Activated T-cell treated with anti-CD3 and anti-CD28 coated beads, Interleukin-2, amount 50 U/mL, for 48 hours (primary cell): ENCODE measurements at places on chromosomes 16 and 17.
A peak's percentile ranks its signal among the peaks of the same experiment; 100 is the strongest.

- DNase-seq = no peak
These were observed 13.5 kb downstream of the ADORA2B start for GRCh38 chr17:15958484-15958854.

GRCh38 chr16:89314357-89314756 is 96.9 kb downstream of the ZNF778 start:
- DNase-seq = no peak

DNA sequence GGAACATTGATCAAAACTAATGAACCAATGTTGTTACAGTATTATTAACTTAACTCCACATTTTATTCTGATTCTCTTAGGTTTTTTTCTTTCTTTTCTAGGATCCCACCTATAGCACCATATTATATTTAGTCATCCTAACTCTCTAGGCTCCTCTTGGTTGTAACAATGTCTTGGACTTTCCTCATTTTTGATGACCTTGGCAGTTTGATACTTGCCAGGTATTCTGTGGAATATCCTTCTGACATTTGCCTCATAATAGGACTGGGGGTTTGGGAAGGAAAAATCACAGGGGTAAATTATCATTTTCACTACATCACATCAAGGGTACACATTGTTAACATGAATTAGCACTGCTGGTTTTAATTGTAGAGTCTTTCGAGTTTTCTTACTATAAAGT is 851.6 kb upstream of the SOX9 start:
- no peak for DNase-seq

GRCh38 chr16:10136916-10137315 is 45.3 kb downstream of the GRIN2A start:
- DNase-seq = no peak

GRCh38 chr16:2471016-2471652 is at the start of gene NTN3:
Gene NTN3 (plus strand): TSS chr16:2471297. CDS start chr16:2471702, 405 bp downstream.
- DNase-seq = no peak

DNA sequence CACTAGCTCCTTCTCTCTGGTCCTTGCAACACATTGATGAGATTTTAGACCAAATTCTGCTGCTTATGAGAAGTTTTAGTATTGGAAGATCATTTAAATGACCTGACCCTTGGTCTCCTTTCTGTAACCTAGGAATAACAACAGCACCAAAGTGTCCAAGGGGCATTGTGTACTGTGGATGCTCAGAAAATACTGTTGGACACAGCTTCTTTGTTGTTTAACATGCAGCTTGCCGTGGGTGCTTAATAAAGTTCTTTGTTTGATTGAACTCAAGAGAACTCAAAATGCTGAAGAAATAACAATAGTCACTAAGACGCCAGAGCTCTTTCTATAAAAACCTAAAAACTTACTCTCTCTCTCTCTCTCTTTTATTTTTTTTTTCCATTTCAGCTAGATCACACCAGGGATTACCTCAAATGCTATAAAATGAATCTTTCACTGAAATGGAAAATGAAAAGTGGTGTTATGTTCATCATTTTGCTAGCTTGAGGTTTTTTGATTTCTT is 548.9 kb upstream of the CDH8 start:
- no peak for DNase-seq

GRCh38 chr17:17375841-17376240 is 72.7 kb downstream of the NT5M start:
- no peak for DNase-seq

- peak; percentile 51 for DNase-seq
These were observed 13.1 kb downstream of the FMNL1 start for GRCh38 chr17:45234641-45235415.

DNA sequence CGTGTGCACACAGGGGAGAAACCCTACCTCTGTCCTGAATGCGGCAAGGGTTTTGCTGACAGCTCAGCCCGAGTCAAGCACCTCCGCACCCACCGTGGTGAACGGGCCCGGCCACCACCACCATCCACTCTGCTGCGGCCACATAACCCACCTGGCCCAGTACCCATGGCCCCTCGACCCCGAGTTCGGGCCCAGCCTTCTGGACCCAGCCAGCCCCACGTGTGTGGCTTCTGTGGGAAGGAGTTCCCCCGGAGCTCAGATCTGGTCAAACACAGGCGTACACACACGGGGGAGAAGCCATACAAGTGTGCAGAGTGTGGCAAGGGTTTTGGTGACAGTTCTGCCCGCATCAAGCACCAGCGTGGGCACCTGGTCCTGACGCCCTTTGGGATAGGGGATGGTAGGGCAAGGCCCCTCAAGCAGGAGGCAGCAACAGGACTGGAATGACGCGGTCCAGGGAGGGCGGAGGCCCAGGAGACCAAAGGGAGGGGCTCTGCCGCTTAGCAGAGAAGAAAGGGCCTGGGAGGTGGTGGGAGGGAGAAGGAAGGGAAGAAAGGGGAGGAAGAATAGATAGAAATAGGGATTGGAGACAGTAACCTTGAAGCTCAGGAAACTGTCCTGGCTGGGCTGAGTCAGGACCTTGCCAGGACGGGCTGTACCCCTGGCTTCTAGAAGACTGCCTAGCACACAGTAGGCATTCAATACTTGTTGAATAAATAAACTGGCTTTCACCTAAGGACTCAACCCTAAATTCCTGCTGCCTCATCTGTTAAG is 3.6 kb downstream of the ZNF48 start:
- no peak for DNase-seq

DNA sequence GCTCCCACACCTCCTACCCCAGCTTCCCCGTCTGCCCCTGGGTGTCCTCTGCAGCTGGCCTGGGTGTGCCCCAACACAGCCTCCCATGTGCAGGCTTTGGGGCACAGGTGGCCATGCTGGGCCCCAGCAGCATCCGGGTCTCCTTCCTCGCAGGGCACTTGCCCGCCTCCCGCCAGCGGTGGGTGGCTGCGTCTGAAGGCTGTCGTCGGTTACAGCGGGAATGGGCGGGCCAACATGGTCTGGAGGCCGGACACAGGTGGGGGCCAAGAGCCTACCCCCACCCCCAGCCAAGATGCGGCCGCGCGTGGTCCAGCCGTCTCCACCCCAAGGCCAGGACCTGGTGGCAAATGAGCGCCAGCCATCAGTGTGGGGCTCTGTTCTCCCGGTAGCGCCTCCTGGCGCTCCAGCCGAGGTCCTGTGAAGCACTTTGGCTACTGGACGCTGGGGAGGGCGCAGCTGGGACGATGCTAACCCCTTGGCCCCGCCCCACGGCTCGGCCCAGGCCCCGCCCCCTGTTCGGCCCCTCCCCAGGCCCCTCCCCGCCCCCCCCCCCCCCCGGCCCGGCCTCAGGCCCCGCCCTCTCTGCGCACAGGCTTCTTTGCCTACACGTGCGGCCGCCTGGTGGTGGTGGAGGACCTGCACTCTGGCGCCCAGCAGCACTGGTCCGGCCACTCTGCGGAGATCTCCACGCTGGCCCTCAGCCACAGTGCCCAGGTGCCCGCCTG is 7.3 kb upstream of the RHOT2 start:
- DNase-seq = peak; percentile 77
